ENCODE measurements at places on chromosomes 6 and 20. TPM values are rescaled to one million over a fixed set of nuclear protein-coding genes. Genes with fewer than 3 reads are reported as not detected.

GRCh38 chr20:50658804-50659380, 32.5 kb downstream of the RIPOR3 start:
- H3K27me3 ChIP-seq = no peaks in the 10 kb centered on the region
- H3K36me3 ChIP-seq = peaks cover 39% of the 10 kb centered on the region
- H3K27ac ChIP-seq = peak overlapping the region; percentile 98
- peak overlapping the region; percentile 40 for H3K4me3 ChIP-seq
- peak; percentile 67 for DNase-seq

DNA sequence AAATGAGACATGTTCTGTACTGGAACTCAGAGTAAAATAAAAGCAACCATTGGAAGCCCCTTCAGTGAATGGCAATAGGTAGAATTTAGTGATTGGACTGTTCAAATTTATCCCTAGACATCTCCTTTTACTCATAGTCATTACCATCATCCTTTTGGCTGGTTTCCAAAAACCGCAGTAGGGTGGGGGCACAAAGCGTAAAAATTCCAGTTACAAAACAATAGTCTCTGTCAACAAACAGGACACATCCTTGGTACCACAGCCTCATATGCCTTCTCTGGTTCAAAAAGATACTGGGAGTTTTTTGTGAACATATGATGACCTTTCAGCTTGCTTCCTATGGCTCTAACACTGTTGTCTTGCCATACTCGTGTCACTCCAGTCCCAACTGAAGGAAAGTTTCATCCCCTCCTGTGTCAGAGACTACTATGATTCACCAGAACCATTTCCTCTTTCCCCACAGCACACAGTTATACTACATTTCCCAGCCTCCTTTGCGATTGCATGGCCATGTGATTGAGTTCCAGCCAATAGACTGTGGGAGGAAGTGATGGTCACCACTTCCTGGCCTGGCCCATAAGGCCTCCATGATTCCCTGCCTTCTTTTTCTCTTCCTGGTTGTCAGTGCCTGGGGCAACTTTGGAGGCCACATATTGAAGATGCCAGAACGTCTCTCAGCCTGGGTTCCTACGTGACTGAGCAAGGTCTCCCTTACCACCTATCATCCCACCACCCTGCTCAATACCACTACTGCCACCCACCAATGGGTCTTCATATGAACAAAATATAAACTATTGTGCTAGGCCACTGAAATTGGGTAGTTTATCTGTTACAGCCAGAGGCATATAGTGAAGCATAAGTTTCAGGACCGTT, 162.4 kb downstream of the ID4 start:
- peaks cover 59% of the 10 kb centered on the region for H3K27me3 ChIP-seq
- no peak overlapping the region for H3K4me3 ChIP-seq
- peak; percentile 45 for DNase-seq
- H3K27ac ChIP-seq = no peak overlapping the region
- no peaks in the 10 kb centered on the region for H3K4me1 ChIP-seq

- H3K27me3 ChIP-seq = no peaks in the 10 kb centered on the region
- peaks cover 70% of the 10 kb centered on the region for H3K4me1 ChIP-seq
- peaks cover 24% of the 10 kb centered on the region for H3K36me3 ChIP-seq
These were observed 106.0 kb downstream of the SYCP2 start for GRCh38 chr20:59827138-59828056.

DNA sequence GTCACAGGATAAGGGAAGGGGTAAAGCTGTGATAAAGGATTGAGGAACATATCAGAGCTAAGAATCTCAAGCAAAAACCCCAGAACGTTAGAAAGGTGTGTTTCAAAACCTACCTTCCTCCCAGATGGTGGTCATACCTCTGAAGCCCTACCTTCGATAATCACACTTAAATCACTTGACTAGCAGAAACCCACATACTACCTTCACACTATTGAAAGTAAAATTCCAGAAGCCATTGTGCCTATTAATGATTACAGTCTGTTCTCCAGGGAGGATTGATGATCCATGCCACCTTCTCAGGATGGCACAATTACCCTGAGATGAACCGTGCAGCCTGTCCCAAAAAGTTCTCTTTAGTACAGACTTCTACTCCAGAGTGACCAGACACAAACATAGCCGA, 72.3 kb upstream of the SOX4 start:
- H3K27ac ChIP-seq = no peak overlapping the region
- no peak overlapping the region for H3K4me3 ChIP-seq
- DNase-seq = no peak
- no peaks in the 10 kb centered on the region for H3K27me3 ChIP-seq
- H3K4me1 ChIP-seq = no peaks in the 10 kb centered on the region

- no peak overlapping the region for H3K4me3 ChIP-seq
- peaks cover 14% of the 10 kb centered on the region for H3K4me1 ChIP-seq
- peaks cover 55% of the 10 kb centered on the region for H3K27me3 ChIP-seq
- H3K36me3 ChIP-seq = no peaks in the 10 kb centered on the region
- no peak overlapping the region for H3K27ac ChIP-seq
These were observed 16.9 kb upstream of the FOXC1 start for GRCh38 chr6:1592852-1593251.

DNA sequence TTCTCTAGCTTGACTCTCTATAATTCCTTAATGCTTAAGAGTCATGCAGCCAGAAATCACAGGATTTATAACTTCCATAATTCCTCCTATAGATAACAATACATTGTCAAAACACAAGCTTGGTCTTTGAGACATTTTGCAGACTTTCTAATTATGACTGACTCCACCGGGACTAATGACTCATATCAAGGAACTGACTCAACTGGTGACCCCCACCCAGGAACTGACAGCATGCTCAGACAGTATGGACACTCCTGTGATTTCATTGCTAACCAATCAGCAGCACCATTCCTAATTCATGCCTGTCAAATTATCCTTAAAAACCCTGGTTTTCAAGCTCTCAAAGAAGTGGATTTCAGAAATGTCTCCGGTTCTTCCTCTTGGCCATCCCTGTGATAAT, 670.5 kb upstream of the IMPG1 start:
- no peak overlapping the region for H3K27ac ChIP-seq
- H3K4me3 ChIP-seq = no peak overlapping the region
- DNase-seq = no peak
- H3K27me3 ChIP-seq = no peaks in the 10 kb centered on the region

GRCh38 chr6:43927532-43928210, 157.7 kb downstream of the VEGFA start:
- H3K27ac ChIP-seq = peak overlapping the region; percentile 97
- no peaks in the 10 kb centered on the region for H3K27me3 ChIP-seq
- peaks cover 36% of the 10 kb centered on the region for H3K4me1 ChIP-seq
- H3K36me3 ChIP-seq = peaks cover 40% of the 10 kb centered on the region
- peak overlapping the region; percentile 41 for H3K4me3 ChIP-seq
- DNase-seq = peak; percentile 78

GRCh38 chr6:159194421-159194820, 25.2 kb downstream of the FNDC1 start:
- H3K4me1 ChIP-seq = no peaks in the 10 kb centered on the region
- H3K27me3 ChIP-seq = peaks cover 100% of the 10 kb centered on the region
- H3K36me3 ChIP-seq = no peaks in the 10 kb centered on the region
- no peak overlapping the region for H3K27ac ChIP-seq

DNA sequence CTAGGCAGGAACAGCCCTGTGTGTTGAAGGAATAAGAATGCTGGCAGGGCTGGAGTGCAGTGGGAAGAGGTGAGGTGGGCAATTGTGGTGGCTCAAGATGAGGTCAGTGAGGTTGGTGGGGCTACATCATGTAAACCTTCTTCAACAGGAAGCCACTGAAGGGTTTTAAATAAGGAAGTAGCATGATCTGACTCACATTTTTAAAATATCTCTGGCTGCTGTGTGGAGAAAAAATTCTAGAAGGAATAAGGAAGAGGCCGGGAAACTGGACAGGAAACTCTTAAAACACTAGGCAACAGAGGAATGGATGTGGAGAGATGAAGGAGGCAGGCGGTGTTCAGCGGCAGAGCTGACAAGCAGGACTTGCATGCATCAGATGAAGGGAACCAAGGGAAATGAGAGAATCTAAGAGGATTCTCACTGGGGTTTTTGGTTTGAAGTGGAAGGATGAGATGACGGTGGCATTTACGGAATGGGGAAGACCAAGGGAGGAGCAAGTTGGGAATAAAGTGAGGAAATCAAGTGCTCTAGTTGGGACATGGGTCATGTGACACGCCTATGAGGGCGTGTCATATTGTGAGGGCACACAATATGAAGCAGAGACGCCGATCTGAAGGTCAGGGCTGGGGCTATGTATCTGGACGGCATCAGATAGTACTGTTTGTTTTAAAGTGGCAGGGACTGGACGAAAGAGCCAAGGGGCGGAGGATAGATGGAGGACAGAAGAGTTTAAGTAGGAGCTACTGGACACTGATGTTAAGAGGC, 18.2 kb downstream of the TMEM242 start:
- no peaks in the 10 kb centered on the region for H3K27me3 ChIP-seq
- H3K4me3 ChIP-seq = no peak overlapping the region
- no peak for DNase-seq
- H3K4me1 ChIP-seq = peaks cover 10% of the 10 kb centered on the region

GRCh38 chr6:161744211-161745067, 470.6 kb upstream of the AGPAT4 start:
- no peak overlapping the region for H3K4me3 ChIP-seq
- no peaks in the 10 kb centered on the region for H3K4me1 ChIP-seq
- DNase-seq = no peak
- no peak overlapping the region for H3K27ac ChIP-seq
- H3K27me3 ChIP-seq = no peaks in the 10 kb centered on the region
- H3K36me3 ChIP-seq = no peaks in the 10 kb centered on the region

- H3K4me3 ChIP-seq = no peak overlapping the region
- peaks cover 13% of the 10 kb centered on the region for H3K27me3 ChIP-seq
- H3K27ac ChIP-seq = no peak overlapping the region
These were observed 526.4 kb downstream of the QKI start for GRCh38 chr6:163940705-163941623.

- no peak overlapping the region for H3K4me3 ChIP-seq
- H3K27ac ChIP-seq = no peak overlapping the region
- no peak for DNase-seq
- H3K36me3 ChIP-seq = no peaks in the 10 kb centered on the region
These were observed 415.0 kb downstream of the PHF3 start for GRCh38 chr6:64050590-64050989.

DNA sequence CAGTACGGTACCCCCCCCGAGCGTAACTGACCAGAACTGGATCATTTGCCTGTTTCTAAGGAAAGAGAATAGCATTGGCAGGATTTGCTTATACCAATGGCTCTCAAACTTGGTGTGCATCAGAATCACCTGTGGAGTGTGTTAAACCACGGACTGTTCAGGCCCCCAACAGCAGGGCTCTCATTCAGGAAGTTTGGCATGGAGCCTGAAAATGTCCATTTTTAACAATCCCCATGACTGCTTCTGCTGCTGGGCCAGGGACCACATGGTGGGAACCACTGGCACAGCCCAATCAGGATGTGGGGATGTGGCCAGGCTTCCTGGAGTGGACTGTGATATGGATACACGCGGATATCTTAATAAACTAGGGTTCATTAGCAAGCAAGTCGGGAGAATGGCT, 53.9 kb downstream of the GTF2H5 start:
- H3K4me1 ChIP-seq = no peaks in the 10 kb centered on the region
- no peaks in the 10 kb centered on the region for H3K27me3 ChIP-seq
- no peak overlapping the region for H3K4me3 ChIP-seq
- no peaks in the 10 kb centered on the region for H3K36me3 ChIP-seq
- DNase-seq = no peak

DNA sequence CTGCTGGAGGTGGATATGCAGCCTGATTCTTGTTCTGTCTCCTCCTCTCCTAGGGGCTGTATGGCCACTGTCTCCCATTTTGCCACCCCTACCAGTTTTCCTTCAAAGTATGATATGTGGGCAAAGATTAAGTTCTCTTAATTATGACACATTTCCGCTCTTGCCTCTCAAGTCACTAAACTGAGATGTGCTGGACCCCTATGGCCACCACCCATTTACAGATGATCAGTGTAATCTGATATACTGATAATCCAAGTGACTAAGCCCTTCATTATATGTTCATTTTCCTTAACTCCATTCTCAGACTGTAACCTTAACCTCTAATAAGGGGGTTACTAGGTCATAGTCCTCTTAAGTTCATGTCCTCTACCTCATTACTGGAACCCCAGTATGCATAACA, 711 bp upstream of the C20orf141 start:
- peaks cover 3% of the 10 kb centered on the region for H3K4me1 ChIP-seq
- DNase-seq = no peak
- H3K36me3 ChIP-seq = no peaks in the 10 kb centered on the region
- no peak overlapping the region for H3K27ac ChIP-seq
- H3K4me3 ChIP-seq = no peak overlapping the region
- H3K27me3 ChIP-seq = peaks cover 56% of the 10 kb centered on the region

DNA sequence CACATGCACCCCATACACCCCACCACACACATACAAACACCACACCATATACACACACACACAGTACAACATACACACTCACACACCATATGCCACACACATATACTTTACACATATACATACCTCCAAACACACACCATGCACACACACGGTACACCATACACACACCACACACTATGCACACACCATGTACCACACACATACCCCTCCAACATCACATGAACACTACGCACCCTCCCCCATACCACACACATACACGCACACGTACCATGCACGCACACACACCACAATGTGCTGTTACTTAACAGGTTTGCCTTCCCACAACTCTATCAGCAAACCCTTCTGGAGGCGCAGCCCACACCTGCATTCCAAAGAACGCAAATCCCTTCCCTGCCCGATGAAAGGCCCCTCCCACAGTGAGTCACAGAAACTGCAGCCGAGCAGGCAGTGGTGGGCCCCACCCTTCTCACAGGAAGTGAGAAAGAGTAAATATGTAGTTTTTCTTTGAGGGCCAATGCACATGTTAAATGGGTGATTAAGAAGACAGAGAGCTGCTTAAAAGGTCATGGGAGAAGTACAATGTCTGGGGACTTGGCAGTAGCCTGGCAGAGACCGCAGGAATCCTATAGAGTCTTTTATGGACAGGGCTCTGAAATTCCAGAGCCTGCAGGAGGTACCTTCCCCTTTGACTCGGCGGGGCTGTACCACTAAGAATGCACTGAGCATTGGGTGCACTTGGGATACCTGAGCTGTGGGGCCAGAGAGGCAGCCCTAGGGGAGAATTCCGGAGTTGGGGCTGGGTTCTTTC, 34.1 kb upstream of the EZR start:
- no peak overlapping the region for H3K27ac ChIP-seq
- no peak overlapping the region for H3K4me3 ChIP-seq
- peaks cover 34% of the 10 kb centered on the region for H3K36me3 ChIP-seq
- DNase-seq = peak; percentile 97
- no peaks in the 10 kb centered on the region for H3K27me3 ChIP-seq

Gene MCM9
- 17.3 TPM for total RNA-seq

Gene ZBP1
- 2.9 TPM for total RNA-seq

Gene COL20A1
- 0.44 TPM for total RNA-seq

Gene RPL7L1
- total RNA-seq = 144 TPM

Gene RIMS1
- 1.4 TPM for total RNA-seq

Gene BMP6
- total RNA-seq = 0.17 TPM
